ENCODE measurements at places on chromosomes 6 and 20.

GRCh38 chr20:25351024-25351360, 39.6 kb downstream of the ABHD12 start:
- no peak for DNase-seq

GRCh38 chr6:118719351-118720124, 68.1 kb upstream of the CEP85L start:
- DNase-seq: no peak

DNA sequence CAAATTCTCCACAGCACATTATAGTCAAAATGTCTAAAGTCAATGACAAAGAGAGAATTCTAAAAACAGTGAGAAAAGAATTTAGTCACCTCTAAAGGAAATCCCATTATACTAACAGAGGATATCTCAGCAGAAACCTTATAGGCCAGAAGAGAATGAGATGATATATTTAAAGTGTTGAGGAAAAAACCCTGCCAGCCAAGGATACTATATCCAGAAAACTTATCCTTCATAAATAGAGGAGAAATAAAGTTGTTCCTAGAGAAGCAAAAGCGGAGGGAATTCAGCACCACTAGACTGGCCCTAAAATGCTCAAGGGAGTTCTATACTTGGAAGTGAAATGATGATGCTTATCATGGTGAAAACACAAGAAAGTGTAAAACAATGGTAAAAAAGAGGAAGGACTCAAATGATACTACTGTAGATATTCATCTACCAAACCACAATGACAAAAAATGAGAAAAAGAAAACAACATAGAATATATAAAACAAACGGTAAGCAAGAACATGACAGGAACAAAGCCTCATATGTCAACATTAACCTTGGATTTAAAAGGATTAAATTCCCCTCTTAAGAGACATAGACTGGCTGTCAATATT, 16.7 kb downstream of the GPRC6A start:
- no peak for DNase-seq

DNA sequence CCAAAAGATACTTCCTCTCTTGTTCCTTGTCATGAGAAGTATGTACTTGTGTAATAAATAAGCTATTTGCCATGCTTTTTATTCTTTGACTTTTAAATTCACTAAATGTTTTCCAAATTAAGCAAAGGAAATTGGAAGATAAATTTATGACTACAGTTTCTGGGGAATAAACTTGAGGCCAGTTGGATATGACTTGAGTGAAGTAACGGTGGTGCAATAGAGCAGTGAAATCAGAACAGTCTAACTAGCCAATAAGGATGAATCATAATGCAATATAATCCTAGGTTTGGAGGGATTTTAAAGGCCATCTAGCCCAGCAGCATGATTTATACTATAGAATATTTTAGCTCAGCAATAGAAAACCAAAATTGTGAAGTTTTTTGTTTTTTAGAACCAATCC, 183.8 kb upstream of the TCF21 start:
- peak; percentile 56 for DNase-seq

Data from stomach (tissue), 19 donors.